HTR-8/SVneo (cell line): ENCODE measurements at places on chromosomes 12 and 14.

- DNase-seq: no peak
These were observed 21.2 kb upstream of the NINJ2 start for GRCh38 chr12:684416-684815.

GRCh38 chr12:52082988-52083637 is 3.6 kb downstream of the SMIM41 start:
- peak; percentile 81 for DNase-seq

- no peak for DNase-seq
These were observed 98.2 kb downstream of the RAD52 start for GRCh38 chr12:851343-851742.

- DNase-seq: peak; percentile 1
These were observed 107.0 kb downstream of the ADAMTS20 start for GRCh38 chr12:43444940-43445564.

GRCh38 chr12:26197832-26198231 is 2.5 kb downstream of the SSPN start:
- DNase-seq: no peak

- DNase-seq: no peak
These were observed 10.9 kb downstream of the RAP1B start for GRCh38 chr12:68621472-68622081.

- no peak for DNase-seq
These were observed 15.0 kb upstream of the PPP1R13B start for GRCh38 chr14:103862393-103862782.

DNA sequence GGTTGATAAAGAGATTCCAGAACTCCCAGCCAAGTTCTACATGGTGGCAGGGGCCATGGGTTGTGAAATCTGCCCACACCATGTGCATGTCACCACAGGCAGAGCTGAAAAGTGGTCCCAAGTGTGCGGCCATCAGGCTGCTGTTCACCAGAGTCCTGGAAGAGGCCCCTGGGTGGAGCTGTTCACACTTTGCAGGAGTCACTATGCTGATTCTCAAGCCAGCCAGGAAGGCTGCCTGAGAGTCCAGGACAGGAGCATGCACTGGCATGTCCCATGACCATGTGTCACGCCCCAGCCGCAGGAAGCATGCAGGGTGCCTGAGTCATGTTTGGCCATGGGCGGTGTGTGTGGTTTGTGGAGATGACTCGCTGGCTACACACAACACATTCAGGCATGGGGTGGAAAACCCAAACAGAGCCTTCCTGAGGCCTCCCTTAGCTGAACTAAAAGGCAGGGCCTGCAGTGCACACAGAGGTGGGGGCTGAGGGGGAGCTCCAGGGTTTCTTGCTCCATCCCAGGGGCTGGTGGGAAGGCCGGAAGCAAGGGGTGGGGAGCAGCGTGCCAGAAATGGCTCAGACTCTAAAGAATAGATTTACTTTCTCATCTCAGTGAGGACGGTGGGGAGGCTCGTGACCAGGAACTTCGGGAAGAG is 19.4 kb downstream of the ABCB9 start:
- DNase-seq: peak; percentile 95

DNA sequence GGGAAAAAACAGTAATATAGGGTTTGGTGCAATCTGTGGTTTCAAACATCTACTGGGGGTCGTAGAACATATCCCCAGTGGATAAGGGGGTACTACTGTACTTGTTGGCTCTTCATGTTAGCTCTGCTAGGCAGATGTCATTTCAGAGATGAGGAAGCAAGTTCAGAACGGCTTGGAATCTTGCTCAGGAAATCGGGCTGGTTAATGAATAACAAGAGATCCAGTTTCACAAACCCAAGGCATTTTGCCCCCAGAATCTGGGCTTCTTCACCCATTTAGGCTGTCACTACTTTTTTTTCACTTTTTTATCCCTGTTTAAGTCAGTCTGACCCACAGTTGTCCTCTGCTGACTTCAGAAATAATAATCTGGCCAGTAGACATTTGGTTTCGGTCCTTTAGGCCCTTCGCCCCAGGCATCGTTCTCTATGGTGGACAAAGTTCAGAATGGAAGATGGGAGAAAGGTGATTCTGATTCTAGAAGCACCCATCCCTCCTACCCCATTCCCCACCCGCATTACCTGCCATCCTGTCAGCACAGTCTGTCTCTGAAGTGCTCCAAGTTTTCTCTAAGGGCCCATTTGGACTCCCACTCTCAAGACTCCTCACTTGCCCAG is 4.5 kb downstream of the SUOX start:
- DNase-seq: no peak

GRCh38 chr12:43044241-43044640 is 454.7 kb upstream of the PRICKLE1 start:
- no peak for DNase-seq

DNA sequence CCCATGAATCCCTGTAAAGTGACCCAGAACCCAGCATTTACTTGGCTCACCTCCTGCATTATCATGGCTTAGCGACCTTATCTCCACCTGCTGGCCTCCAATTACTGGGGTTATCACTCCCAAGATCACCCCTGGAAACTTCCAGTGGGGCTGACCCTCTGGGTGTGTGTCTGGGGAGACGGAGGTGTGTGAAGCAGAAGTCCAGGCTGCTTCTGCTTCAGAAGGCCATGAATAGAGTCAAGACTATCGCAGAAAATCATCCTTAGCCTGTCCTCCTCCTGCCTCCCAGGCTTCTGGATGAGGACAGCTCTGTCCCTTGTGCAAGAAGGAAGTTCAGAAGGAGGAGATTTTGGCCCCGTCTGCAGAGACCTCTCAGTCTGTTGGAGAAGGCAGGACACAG is 408 bp upstream of the KRT72 start:
- DNase-seq: no peak

DNA sequence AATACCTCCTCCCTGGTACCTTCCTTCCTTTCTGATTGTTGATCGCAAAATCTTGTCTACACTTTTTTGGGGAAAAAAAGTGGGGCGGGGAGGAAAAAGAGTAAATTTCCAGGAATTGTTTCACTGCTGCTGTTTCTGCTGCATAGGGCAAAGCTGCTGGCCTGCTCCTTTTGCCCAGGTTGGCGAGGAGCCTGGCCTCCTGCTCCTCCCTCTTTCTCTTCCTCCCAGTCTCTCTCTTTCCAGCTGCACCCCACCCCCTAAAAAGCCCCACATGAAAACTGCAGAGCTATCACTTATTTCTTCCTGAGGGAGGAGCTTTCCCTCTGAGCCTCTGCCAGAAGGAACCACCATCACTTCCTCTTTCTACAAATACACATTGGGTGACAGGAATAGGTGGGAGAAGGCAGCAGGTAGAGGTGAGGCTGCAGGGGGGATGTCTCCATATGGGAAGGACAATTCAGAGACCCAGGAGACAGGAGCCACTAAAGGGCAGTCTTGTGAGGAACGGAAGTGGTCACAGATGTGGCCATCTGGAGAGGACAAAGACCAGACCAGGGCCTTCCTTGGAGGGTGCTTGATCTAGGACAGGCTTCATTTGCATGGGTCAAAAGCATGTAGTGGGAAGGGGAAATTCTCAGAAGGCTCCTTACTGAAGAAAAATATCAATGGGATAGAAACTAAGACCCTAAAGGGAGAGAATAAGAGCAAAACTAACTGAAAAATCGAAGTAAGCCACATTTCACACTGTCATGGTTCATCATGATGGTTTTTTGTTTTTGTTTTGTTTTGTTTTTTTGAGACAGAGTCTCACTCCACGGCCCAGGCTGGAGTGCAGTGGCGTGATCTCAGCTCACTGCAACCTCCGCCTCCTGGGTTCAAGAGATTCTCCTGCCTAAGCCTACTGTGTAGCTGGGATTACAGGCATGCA is 14.8 kb downstream of the ZBTB39 start:
- DNase-seq: no peak

GRCh38 chr14:56199095-56199981 is 81.1 kb downstream of the PELI2 start:
- no peak for DNase-seq

- DNase-seq: no peak
These were observed 80.4 kb downstream of the FOXN4 start for GRCh38 chr12:109228664-109229063.

- no peak for DNase-seq
These were observed 323.8 kb downstream of the RAD51B start for GRCh38 chr14:68143341-68143841.

- no peak for DNase-seq
These were observed 1.1 kb upstream of the ASPG start for GRCh38 chr14:104084251-104085002.

- DNase-seq: no peak
These were observed 29.4 kb downstream of the SCN8A start for GRCh38 chr12:51620448-51620847.

- DNase-seq: no peak
These were observed 1.6 kb downstream of the IRAK4 start for GRCh38 chr12:43760396-43760795.

- DNase-seq: no peak
These were observed 174.6 kb downstream of the RASSF9 start for GRCh38 chr12:85661461-85662206.
